HFFc6 (cell line): ENCODE measurements at places on chromosomes 2 and 18. TPM values are rescaled to one million over a fixed set of nuclear protein-coding genes. Genes with fewer than 3 reads are reported as not detected.

- no peak for DNase-seq
Measured at GRCh38 chr2:236969767-236970655, 115.7 kb upstream of the COPS8 start.

DNA sequence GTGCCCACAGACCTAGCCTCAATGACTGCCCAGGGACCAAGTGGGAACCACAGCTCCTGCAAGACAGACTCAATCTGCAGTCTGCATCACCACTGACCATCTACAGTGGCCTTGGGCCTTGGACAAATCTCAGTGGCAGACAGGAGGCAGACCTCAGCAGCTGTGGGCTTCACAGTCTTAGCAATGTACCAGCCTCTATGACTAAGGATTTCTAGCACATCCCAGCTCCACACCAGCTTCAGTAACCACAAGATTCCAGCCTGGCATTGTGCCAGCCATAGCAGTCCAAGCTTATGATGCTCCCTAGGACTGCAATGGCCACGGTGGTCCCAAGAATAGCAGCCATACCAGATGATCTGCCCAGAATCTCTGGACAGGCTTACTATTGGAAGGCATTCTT, 19.6 kb upstream of the WDR75 start:
- DNase-seq, result peak; percentile 88

DNA sequence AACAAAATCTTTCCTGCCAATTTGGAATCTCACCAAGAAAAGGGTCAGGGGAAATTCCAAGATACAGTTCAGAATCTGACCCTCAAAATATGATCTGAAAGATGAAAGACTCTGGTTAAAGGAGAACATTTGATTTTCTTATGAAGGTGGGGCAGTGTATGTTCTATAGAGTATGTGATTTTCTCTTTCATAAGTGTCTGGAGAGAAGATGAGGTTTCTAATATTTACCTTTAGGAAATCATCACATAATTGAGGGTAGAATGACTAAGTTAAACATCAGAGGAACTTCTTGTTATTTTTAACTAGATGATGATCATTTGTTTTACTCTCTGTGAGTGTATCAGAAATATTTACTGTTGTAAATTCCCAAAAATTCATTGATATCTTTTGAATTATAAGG, 27.8 kb upstream of the MBOAT2 start:
- no peak for DNase-seq

DNA sequence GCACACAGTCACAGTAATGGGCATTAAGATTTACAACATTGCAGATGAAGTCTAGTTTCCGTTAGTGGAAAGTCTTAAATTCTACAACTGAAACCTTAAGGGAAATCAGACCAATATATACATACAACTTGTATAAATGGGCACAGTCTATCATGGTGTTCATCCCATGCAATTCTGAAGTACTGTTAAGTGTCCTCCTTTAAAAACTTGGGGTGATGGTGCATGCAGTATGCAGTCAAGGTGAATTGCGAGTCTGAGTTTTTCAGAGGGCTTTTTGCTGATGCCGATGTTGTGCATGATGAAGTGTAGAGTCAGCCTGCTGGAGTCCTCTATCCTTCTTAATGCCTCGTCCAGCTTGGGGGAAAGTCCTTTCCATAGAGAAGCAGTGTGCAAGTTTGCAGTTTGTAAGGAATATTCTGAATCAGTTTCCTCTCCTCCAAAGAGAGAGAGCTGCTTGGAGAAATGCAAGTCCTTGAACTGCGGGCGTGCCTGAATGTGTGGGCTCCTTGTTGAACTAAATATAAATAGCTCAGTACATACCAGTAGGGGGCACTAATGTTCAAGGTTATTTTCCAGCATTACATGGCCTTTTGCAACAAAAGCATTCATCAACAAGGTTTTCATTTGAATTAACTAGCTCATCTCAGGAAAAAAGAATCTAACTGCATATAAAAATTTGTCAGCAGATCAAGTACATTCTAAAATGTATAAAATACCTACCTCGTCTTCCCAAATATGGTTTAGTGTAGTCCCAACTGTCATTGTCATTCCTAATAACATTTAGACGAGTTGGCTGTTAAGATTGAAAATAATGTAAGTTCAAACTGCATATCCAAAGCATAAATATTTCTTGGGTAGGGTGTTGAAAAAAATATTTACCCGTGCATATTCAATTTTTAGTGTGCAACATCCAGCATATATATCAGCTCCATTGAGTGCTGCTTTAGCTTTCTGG, 21.3 kb downstream of the HNRNPLL start:
- DNase-seq, result peak; percentile 76

GRCh38 chr2:43462866-43463641, 132.8 kb downstream of the THADA start:
- no peak for DNase-seq

The ERLEC1 gene
- total RNA-seq, result 89.2 to 102 TPM (median 94.1 TPM) in 3 replicates

The ACVR1C gene
- total RNA-seq, result 0.09 to 0.13 TPM in 2 of 3 replicates, not detected in the other

The ACAA2 gene
- total RNA-seq, result 6.5 to 21.1 TPM (median 20.1 TPM) in 3 replicates

The USP40 gene
- 24.5 to 27.3 TPM (median 25.6 TPM) in 3 replicates for total RNA-seq
